ENCODE measurements at places on chromosomes 3 and 15. TPM values are rescaled to one million over a fixed set of nuclear protein-coding genes. Genes with fewer than 3 reads are reported as not detected.

DNA sequence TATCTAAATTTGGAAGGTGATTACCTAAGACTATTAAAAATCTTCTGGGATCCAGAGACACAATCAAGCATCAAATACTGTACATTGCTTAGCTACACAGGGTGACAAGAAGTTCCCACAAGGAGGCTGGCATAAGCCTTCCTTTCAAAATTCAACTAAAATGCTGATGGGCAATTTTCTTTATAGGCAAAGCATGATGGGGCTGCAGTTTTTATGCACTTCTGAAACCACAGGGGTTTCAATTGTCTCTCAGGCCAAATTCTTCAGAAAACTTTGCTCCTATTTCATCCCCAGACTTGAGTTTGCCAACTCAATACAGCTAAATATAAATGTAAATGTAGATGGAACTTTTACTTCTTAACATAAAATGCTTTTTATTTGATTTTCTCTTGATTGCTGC, 241.6 kb downstream of the ZPLD1 start:
- no peak for DNase-seq

DNA sequence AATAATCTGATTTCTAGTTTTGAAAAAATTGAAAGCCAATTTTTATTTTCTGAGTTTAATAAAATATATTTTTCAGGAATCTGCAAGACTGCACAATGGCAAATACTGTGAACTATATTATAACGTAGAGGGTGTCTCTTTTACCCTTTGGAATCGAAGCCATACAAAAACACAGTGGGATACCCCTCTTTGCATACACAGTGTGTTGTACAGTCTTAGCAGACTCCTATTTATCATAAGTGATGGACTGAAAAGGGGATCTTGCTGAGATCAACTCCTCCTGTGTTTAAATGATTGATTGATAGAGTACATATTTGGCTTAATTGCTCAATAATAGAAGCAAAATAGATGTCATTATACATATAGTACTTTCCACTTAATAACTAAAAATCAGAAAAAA, 981.2 kb downstream of the NSUN3 start:
- DNase-seq = no peak

FETUB gene
- 0.48 TPM for polyA plus RNA-seq

DNA sequence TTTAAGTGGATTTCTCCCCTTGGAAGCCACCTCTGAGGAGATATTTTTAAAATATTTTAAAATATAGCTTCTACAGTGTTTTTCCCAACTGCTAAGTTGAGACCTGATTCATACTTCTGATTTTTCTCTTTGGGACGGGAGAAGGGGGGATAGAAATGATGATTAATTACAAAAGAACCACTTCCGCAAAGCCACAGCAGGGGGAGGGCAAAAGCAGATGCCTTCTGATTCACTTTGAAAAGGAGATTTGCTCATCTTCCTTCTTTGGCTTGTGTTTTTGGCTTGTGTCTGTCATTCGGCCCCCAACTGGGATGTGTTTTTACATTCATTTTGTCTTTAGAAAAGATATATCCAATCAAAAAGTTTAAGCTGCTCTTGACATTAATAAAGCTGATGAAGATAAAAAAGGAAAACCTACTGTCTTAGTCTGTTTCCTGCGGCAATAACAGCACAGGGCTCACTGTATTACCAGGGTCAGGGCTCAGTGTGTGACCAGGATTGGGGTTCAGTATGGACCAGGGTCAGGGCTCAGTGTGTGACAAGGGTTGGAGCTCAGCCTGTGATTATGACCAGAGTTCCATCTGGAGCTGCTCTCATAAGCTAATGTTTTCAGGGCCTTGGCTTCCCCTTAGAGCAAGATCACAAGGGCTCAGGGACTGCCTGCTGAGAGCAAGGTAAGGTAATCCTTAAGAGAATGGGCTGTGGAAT, 223.2 kb downstream of the MTHFS start:
- no peak for DNase-seq

AADACL2 gene
- polyA plus RNA-seq = not detected

- no peak for DNase-seq
Measured at GRCh38 chr15:74866090-74866489, 7.1 kb downstream of the SCAMP2 start.

DNA sequence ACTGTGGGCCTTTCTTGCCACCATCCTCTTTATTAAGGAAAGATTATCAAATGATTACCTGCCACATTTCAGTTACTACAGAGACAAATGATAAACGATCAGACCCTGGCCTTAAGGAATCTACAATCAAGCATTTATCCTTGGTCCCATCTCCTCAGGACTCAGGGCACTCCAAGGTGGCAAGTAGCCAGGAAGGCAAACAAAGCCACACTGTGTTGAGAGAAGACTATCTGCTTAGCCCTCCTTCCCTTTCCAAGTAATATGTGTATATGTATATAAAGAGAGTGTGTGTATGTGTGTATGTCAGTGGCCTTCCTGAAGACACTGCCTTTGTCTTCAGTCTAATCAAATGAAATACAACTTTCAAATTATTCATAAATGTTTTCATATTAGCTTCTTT, 490.1 kb upstream of the ATP11B start:
- DNase-seq = no peak

- DNase-seq = no peak
Measured at GRCh38 chr3:191383124-191383523, 52.8 kb upstream of the UTS2B start.

- no peak for DNase-seq
Measured at GRCh38 chr15:72493220-72493619, 19.1 kb downstream of the ARIH1 start.

ADAMTS9 gene
- polyA plus RNA-seq = 111 TPM

Measured in left renal cortex interstitium (tissue), 4 donors.